ENCODE measurements at places on chromosomes 7 and 10.

DNA sequence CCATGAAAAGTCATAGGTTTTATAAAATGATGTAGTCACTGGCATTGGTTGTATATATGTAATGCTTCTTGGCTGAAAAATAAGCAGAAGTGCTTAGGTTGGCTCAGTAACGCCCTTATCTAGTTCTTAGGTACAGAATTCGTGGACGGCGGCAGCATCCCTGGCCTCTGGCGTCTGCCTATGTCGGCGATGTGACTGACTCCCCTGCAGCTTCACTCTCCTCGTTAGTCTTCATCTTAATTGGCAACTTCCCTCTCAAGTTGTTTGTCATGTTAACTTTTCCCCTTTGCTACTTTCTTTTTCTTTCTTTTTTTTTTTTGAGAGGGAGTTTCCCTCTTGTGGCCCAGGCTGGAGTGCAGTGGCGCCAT lies 18.5 kb downstream of the CHST12 start:
- DNase-seq, result no peak

GRCh38 chr10:75624638-75625037 lies 193.2 kb downstream of the LRMDA start:
- no peak for DNase-seq

GRCh38 chr10:78433766-78434535 lies 400.3 kb downstream of the RPS24 start:
- DNase-seq, result no peak

- no peak for DNase-seq
Measured at GRCh38 chr7:103348452-103348851, 1.0 kb downstream of the PSMC2 start.

DNA sequence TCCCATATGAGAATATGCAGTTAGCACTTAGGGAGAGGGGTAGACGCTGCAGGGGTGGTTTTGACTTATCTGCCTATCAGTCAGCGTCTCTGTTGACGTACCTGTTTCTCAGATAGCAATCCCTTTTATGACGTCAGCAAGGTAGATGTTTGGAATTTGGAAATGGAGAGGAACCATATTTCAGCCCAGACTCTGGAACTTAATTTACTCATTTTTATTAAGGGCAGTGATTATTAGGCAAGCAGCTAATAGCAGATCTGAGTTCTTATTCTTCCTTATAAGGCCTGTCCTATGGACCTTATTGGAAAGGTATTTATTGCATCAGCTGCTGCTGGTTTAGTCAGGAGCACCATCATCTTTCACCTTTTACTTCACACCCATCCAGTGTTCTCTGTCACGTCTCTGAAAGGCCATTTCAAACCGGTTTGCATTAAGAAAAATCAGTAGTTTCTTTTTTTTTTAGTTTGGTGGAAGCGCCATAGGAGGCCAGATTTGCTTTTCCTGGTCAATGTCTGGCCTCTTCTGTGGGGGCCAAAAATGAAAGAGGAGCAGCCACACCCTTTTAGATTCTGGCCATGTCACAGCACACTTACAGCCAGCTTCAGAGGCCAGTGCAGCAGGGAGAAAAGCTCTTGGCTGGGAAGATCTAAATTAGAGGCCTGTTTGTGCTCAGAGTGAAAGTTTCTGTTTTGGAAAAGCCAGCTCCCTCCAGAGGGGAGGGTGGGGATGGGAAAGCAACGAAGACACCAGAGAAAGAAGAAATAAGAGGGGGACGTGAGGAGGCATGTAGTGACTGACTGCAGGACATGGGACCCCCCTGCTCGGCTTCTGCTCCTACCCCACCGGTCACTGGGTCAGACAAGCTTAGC lies 146.3 kb downstream of the TCF7L2 start:
- no peak for DNase-seq
